ENCODE measurements at places on chromosomes 2 and 18. TPM values are rescaled to one million over a fixed set of nuclear protein-coding genes. Genes with fewer than 3 reads are reported as not detected.
A peak's percentile ranks its signal among the peaks of the same experiment; 100 is the strongest.

The FOXI3 gene
- polyA plus RNA-seq, result not detected

The AFF3 gene
- polyA plus RNA-seq, result 1.3 TPM

- no peak overlapping the region for H3K27ac ChIP-seq
- DNase-seq, result no peak
- no peaks in the 10 kb centered on the region for H3K27me3 ChIP-seq
- H3K4me1 ChIP-seq, result no peaks in the 10 kb centered on the region
- H3K36me3 ChIP-seq, result no peaks in the 10 kb centered on the region
- no peak overlapping the region for H3K4me3 ChIP-seq
These were observed 154.6 kb downstream of the LOXHD1 start for GRCh38 chr18:46502444-46502843.

GRCh38 chr2:84526562-84526961 lies 10.3 kb downstream of the DNAH6 start:
- H3K27me3 ChIP-seq, result no peaks in the 10 kb centered on the region
- no peaks in the 10 kb centered on the region for H3K36me3 ChIP-seq

- H3K4me3 ChIP-seq, result peak overlapping the region; percentile 18
- no peaks in the 10 kb centered on the region for H3K36me3 ChIP-seq
- H3K27ac ChIP-seq, result no peak overlapping the region
- H3K4me1 ChIP-seq, result peaks cover 37% of the 10 kb centered on the region
These were observed 125.9 kb downstream of the ACOXL start for GRCh38 chr2:110858135-110858725.

Measured in CD8-positive, alpha-beta memory T cell (primary cell).